Testis (tissue), 5 donors: ENCODE measurements at places on chromosomes 16 and 17. TPM values are rescaled to one million over a fixed set of nuclear protein-coding genes. Genes with fewer than 3 reads are reported as not detected.

The PRSS36 gene
- 5.4 TPM for polyA plus RNA-seq

The GGT6 gene
- polyA plus RNA-seq = 2.5 TPM

The STH gene
- not detected for polyA plus RNA-seq

The CMC2 gene
- polyA plus RNA-seq = 184 TPM

The DNAAF8 gene
- 238 TPM for polyA plus RNA-seq

The C16orf89 gene
- 10.8 TPM for polyA plus RNA-seq

The KRTAP9-2 gene
- not detected for polyA plus RNA-seq

The SOST gene
- polyA plus RNA-seq = not detected

The SLC16A6 gene
- 2.2 TPM for polyA plus RNA-seq

The ZACN gene
- 0.13 TPM for polyA plus RNA-seq

The CCDC43 gene
- polyA plus RNA-seq = 18.6 TPM

The KRTAP3-2 gene
- not detected for polyA plus RNA-seq

The GDE1 gene
- 54.6 TPM for polyA plus RNA-seq

The TP53TG3D gene
- polyA plus RNA-seq = 30.5 TPM

The HIC1 gene
- 8.7 TPM for polyA plus RNA-seq

The TNS4 gene
- polyA plus RNA-seq = 0.09 TPM

The LRRC36 gene
- polyA plus RNA-seq = 94.5 TPM

The FBXW10B gene
- polyA plus RNA-seq = 6.8 TPM

The AIPL1 gene
- 0.49 TPM for polyA plus RNA-seq
